Calu3 (cell line): ENCODE measurements at places on chromosomes 1 and 21. TPM values are rescaled to one million over a fixed set of nuclear protein-coding genes. Genes with fewer than 3 reads are reported as not detected.
A peak's percentile ranks its signal among the peaks of the same experiment; 100 is the strongest.

DNA sequence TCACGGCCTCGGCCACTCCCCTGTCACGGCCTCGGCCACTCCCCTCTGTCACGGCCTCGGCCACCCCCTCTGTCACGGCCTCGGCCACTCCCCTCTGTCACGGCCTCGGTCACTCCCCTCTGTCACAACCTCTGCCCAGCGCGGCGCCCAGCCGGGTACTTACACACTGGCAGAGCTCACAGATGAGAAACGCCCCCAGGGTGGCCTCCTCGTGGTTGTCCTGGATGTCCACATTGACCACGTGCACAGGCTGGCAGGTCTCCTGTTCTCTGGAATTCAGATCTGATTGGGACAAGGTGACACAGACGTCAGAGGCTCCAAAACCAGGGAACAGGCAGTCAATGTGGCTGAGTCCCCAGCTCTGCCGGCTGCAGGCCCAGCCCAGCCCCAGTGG is 3.3 kb upstream of the TMEM240 start:
- no peaks in the 10 kb centered on the region for H3K4me1 ChIP-seq
- no peak overlapping the region for H3K4me3 ChIP-seq
- H3K27me3 ChIP-seq = no peaks in the 10 kb centered on the region
- DNase-seq = no peak

- no peak overlapping the region for H3K27ac ChIP-seq
- peaks cover 27% of the 10 kb centered on the region for H3K27me3 ChIP-seq
- DNase-seq = no peak
- no peaks in the 10 kb centered on the region for H3K4me1 ChIP-seq
These were observed 120.9 kb downstream of the GLUL start for GRCh38 chr1:182270731-182271130.

DNA sequence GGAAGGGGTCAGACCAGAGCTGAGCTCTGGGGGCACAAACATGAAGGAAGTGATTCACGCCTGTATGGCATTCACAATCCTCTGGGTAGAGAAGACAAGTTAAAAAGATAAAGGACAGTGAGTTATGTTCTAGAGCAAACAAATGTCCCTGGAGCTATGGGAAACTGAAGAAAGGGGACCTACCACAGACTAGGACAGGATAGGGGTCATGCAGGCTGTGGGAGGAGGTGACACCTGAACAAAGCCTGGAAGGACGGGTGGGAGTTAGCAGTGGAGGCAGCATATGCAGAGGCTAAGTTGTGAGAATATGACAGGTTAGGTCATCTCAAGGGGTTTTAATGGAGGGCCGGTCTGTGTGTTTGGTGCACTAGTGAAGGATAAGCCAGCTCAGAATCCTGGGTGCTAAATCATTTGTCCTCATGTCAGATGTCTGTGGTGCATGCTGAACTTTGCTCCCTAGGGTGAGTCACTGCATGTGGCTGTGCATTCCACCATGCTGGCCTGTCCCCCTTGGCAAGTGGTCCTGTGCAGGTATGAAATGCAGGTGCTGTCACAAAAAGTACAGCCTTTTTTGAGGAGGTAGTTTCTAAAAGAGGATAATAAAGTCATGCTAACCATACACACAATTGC is 28.5 kb downstream of the TNN start:
- H3K27me3 ChIP-seq = peaks cover 22% of the 10 kb centered on the region
- no peaks in the 10 kb centered on the region for H3K36me3 ChIP-seq
- peaks cover 9% of the 10 kb centered on the region for H3K4me1 ChIP-seq
- H3K4me3 ChIP-seq = no peak overlapping the region
- peak; percentile 31 for DNase-seq

GRCh38 chr1:184219414-184219813 is 167.4 kb upstream of the C1orf21 start:
- H3K4me3 ChIP-seq = no peak overlapping the region

DNA sequence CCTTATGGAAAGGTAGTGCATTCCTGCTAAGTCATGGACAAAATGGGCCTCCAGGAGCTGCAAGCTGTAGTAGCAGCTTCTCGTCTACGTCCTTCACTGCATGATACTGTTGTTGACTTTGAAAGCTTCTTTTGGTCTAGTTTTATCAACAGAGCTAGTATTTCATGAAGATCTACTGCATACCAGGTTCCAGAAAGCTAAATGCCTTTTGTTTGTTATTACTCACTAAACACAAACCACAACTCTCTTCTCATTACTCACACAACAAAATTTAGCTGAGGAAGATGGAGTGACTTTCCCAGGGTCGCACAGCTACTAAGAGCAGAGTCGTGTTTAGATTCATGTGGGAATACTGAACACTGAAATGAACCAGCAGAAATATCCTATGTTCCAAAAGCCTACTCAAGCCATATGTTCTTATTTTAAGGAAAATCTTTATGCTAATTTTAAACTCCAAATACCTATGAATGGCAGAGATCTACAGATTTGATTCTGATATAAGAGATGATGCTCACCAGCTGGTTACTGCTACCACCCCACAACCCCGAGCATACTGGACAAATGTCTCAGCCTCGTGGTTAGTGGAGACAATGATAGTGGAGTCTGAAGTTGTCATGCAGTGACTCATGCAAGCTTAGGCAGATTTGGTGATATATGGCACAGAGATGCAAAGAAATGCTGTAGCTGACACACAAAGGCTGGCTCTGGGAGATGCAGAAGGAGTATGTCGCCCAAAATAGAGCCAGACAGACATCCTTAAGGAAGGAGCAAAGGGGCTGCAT is 20.6 kb downstream of the PGBD2 start:
- H3K4me1 ChIP-seq = peaks cover 35% of the 10 kb centered on the region
- H3K4me3 ChIP-seq = no peak overlapping the region
- DNase-seq = no peak
- no peaks in the 10 kb centered on the region for H3K36me3 ChIP-seq
- no peaks in the 10 kb centered on the region for H3K27me3 ChIP-seq

- peak; percentile 69 for DNase-seq
- peaks cover 11% of the 10 kb centered on the region for H3K36me3 ChIP-seq
These were observed 2.2 kb upstream of the FBLIM1 start for GRCh38 chr1:15756143-15757015.

Gene HUNK
- 2.3 and 5.0 TPM in 2 replicates for total RNA-seq

Gene CELA3B
- not detected in 2 replicates for total RNA-seq
